ENCODE measurements at places on chromosomes 16 and 17. TPM values are rescaled to one million over a fixed set of nuclear protein-coding genes. Genes with fewer than 3 reads are reported as not detected.

TVP23C gene
- polyA plus RNA-seq, result 5.8 TPM

ZP2 gene
- polyA plus RNA-seq, result not detected

KRT27 gene
- not detected for polyA plus RNA-seq

RGS9 gene
- polyA plus RNA-seq, result 2.7 TPM

PYY gene
- polyA plus RNA-seq, result not detected

MINK1 gene
- 4.3 TPM for polyA plus RNA-seq

SSTR5 gene
- not detected for polyA plus RNA-seq

TNFRSF13B gene
- polyA plus RNA-seq, result 0.78 TPM

FA2H gene
- polyA plus RNA-seq, result 0.21 TPM

TMEM235 gene
- polyA plus RNA-seq, result not detected

SHISA9 gene
- not detected for polyA plus RNA-seq

HCRT gene
- not detected for polyA plus RNA-seq

PRR15L gene
- polyA plus RNA-seq, result not detected

KRT28 gene
- polyA plus RNA-seq, result not detected

COX6A2 gene
- polyA plus RNA-seq, result not detected

KRTAP4-9 gene
- polyA plus RNA-seq, result not detected

TBX21 gene
- polyA plus RNA-seq, result 11.5 TPM

CIITA gene
- 0.08 TPM for polyA plus RNA-seq

NEUROD2 gene
- not detected for polyA plus RNA-seq

NOD2 gene
- polyA plus RNA-seq, result 3.7 TPM

CCDC154 gene
- not detected for polyA plus RNA-seq

CCL14 gene
- polyA plus RNA-seq, result not detected

GP1BA gene
- not detected for polyA plus RNA-seq

DHRS7C gene
- polyA plus RNA-seq, result not detected

SBK1 gene
- polyA plus RNA-seq, result 1.2 TPM

PRSS53 gene
- polyA plus RNA-seq, result 0.69 TPM

CTU2 gene
- polyA plus RNA-seq, result 13.6 TPM

RUNDC3A gene
- not detected for polyA plus RNA-seq

TMC7 gene
- not detected for polyA plus RNA-seq

CTRL gene
- 1.8 TPM for polyA plus RNA-seq

TOP2A gene
- polyA plus RNA-seq, result 0.14 TPM

CNGB1 gene
- polyA plus RNA-seq, result not detected

RNF157 gene
- 20.5 TPM for polyA plus RNA-seq

TNS4 gene
- 0.33 TPM for polyA plus RNA-seq
